ENCODE measurements at places on chromosomes 12 and 14.

GRCh38 chr14:54535646-54536045 lies 25.9 kb downstream of the CGRRF1 start:
- DNase-seq: no peak

- DNase-seq: no peak
Measured at GRCh38 chr14:76774821-76775694, 13.8 kb downstream of the VASH1 start.

- DNase-seq: no peak
Measured at GRCh38 chr12:51766067-51766676, 82.3 kb downstream of the FIGNL2 start.

DNA sequence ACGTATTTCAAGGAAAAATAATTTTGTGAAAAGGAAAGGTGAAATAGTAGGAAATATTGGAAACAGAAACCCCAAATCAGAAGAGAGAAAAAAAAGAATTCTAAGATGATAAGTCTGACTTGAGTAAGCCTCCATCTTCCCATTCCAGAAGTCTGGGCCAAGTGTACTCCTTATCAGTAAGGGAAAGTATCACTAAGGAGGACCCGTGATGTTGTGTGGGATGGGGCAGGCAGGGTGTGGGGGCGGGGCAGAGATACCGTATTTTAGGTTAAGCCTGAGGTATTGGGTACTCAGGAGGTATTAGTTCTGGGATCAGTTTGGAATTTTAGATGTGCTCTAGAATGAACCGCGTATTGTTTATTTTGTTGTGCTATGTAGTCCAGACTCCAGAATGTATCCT lies 33.8 kb upstream of the PSMA6 start:
- DNase-seq: no peak

Measured in stimulated activated CD4-positive, alpha-beta T cell treated with anti-CD3 and anti-CD28 coated beads, Interleukin-12 subunit alpha, Interleukin-12 subunit beta, amount 100 ng/mL, for 48 hours (primary cell).